Activated CD4-positive, alpha-beta T cell treated with anti-CD3 and anti-CD28 coated beads for 24 hours (primary cell): ENCODE measurements at places on chromosomes 4 and X.

DNA sequence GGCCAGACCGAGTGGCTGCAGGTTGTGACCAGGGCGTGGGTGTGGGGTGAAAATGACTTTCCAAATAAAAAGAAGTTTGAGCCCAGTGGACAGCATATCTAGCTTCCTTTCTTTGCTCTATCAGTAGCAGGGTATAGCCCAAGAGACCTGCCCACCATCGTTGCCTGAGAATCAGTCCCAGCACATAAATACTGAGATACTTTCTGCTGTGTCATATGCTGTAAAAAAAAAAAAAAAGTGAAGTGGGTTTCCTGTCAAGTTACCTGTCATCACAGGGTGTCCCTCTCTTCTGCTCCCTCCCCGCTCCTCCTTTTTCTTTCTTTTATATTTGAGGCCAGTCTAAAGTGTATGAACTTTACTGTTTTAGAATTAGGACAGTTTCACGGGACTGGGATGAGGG, 330.3 kb upstream of the BOD1L1 start:
- DNase-seq = no peak

GRCh38 chr4:8385611-8386010, 54.9 kb downstream of the ACOX3 start:
- DNase-seq = no peak

GRCh38 chr4:36337665-36338185, 56.3 kb downstream of the DTHD1 start:
- no peak for DNase-seq

- no peak for DNase-seq
Observed at GRCh38 chrX:122866532-122866931, 317.5 kb upstream of the GRIA3 start.

DNA sequence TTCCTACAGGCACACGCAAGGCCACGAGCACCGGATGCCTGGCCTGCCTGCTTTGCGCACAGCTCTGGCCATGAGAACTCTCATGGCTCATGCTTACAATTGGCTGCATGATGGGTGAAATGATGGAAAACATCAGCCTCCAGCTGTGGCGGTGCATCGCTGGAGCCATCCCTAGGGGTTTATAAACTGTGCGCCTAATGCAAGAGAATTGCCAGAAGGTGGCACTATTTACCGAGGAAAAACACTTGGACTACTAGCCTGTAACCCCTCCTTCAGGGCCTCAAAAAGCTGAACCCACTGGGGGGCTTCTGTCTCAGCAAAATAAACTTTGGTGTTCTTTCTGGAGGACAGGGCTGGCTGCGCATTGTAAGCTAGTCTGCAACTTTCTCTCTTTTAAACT, 51.9 kb downstream of the PHKA2 start:
- DNase-seq = no peak

- no peak for DNase-seq
Observed at GRCh38 chr4:39616651-39617050, 22.0 kb downstream of the SMIM14 start.
